ENCODE measurements at places on chromosomes 3 and 15.

- no peak for DNase-seq
Measured at GRCh38 chr3:195181741-195182469, 89.1 kb downstream of the XXYLT1 start.

DNA sequence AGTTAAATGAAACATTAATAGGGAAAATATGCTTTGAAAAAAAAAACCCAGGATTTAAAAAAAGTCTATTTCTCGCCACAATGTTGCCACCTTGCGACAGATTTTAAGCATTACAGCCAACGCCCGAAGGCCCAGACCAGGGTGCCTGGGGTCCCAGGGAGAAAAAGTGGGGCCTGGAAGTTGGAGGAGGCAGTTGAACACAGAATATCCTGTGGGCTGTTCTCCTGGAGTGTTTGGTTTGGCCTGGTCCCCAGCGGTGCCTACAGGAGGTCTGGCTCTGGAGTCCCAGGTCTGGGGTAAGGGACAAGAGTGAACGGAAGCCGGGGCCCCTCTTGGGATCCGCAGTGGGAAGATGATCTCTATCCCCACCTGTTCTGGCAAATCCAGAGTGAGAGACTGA lies 3.4 kb downstream of the RNU6-1 start:
- DNase-seq: no peak

GRCh38 chr3:165749821-165750220 lies 87.4 kb downstream of the BCHE start:
- DNase-seq: no peak

GRCh38 chr3:168824107-168824506 lies 728.4 kb upstream of the GOLIM4 start:
- DNase-seq: no peak

- DNase-seq: no peak
Measured at GRCh38 chr3:166451997-166452396, 614.8 kb upstream of the BCHE start.

GRCh38 chr3:158977497-158977896 lies 175.6 kb downstream of the MFSD1 start:
- no peak for DNase-seq

- DNase-seq: no peak
Measured at GRCh38 chr15:97961067-97961954, 808 bp downstream of the ARRDC4 start.

DNA sequence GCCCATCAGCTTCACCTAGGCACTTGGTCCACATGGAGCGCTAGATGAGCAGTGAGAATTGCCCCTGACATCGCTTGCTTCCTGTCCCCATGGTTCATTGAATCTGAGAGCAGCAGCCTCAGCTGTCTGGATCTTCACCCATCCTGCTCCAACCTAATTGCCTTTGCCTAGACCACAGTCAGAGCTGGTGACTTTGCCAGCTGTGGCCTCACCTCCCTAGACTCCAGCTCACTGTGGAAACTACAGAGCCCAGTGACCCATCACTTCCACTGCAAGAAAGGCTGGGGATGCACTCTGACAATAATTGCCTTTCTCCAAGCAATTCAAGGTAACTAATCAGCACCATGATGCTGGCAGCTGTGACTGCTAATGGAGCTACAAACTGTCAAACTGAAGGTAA lies 30.6 kb upstream of the SLC6A1 start:
- DNase-seq: no peak

- no peak for DNase-seq
Measured at GRCh38 chr15:67093504-67093862, 28.1 kb downstream of the SMAD3 start.

DNA sequence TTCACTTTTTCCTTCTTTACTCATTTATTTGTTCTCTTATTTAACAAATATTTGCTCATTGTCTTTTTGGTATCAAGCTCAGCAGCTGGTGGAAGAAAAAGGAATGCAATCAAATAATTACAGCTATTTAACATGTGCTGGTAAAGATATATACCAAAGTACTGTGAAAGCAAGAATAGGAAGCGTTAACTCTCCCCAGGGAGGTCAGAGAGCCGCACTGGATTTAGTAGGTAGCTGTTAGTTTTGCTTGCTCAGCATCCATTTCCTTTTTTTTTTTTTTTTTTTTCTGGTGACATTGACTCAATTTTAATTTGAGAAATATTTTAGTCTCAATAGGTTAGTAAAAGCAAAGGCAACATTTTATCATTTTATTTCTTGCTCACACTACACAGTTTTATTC lies 308.5 kb upstream of the MDFIC2 start:
- no peak for DNase-seq

DNA sequence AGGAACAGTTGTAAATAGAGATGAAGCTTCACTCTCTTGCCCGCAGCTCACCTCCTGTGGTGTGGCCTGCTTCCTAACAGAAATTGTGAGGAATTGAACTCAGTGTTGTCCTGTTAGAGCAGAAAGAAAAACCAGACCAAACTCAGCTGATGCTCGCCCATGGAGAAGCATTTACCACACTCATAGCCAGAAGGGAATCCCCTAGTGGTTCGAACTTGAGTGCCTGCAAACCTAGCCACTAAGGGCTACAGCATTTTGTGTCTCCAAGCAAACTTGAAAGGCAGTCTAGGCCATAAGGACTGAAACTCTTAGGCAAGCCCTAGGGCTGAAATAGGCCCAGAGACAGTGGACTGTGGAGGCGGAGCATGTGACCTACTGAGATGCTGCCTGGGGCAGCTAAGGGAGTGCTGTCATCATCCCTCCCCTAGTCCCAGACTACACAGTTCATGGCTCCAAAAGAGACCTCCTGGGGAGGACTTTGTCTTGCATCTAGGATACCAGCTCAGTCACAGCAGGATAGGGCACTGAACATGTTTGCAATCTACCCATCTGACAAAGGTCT lies 44.5 kb upstream of the MCTP2 start:
- no peak for DNase-seq

DNA sequence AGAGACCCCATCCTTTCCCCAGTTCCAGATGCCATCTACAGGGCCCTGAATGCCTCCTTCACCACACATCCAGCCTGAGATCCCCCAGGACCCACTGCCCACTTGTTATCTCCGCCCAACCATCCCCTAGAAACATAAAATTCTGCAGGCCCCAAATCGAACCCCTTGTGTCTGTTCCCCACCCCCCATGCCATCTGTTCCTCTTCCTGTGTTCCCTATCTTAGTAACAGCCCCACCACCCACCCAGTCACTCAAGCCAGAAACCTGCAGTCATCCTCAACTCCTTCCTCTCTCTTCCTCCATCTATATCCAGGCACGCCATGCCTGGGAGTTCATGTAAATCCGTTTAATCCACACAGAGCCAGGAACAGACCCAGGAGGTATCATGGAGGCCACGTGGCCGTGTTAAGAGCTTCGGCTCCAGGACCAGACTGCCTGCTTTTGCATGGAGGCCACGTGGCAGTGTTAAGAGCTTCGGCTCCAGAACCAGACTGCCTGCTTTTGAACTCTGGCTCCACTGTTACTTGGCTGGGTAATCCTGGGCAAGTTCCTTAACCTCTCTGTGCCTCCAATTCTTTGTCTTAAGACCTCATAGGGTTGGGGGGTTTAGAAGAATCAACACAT lies 4.8 kb downstream of the CSRNP1 start:
- no peak for DNase-seq

DNA sequence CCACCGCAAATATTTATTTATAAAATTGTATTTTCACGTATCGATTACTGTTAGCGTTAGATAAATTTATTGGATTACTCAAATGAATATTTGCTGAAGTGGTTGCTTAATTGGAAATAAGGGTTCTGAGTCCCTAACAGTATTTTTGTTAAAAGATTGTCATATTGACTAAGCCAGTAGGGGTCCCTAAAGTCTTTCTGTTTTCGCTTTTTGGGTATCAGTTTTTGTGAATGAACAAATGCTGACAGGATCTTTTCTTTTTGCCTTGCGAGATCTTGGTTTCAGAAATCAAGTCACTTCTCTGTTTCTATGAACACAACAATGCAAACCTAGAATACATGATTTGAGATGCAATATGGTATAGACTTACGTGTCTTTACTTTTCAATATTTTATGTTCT lies 7.1 kb downstream of the RAD51 start:
- no peak for DNase-seq

- peak; percentile 95 for DNase-seq
Measured at GRCh38 chr15:40421246-40422157, 15.9 kb downstream of the IVD start.

- no peak for DNase-seq
Measured at GRCh38 chr3:154132777-154133375, 11.7 kb downstream of the ARHGEF26 start.

- DNase-seq: peak; percentile 63
Measured at GRCh38 chr15:64883100-64883581, 28.6 kb upstream of the ANKDD1A start.

GRCh38 chr3:184944241-184944640 lies 132.3 kb downstream of the VPS8 start:
- DNase-seq: no peak

DNA sequence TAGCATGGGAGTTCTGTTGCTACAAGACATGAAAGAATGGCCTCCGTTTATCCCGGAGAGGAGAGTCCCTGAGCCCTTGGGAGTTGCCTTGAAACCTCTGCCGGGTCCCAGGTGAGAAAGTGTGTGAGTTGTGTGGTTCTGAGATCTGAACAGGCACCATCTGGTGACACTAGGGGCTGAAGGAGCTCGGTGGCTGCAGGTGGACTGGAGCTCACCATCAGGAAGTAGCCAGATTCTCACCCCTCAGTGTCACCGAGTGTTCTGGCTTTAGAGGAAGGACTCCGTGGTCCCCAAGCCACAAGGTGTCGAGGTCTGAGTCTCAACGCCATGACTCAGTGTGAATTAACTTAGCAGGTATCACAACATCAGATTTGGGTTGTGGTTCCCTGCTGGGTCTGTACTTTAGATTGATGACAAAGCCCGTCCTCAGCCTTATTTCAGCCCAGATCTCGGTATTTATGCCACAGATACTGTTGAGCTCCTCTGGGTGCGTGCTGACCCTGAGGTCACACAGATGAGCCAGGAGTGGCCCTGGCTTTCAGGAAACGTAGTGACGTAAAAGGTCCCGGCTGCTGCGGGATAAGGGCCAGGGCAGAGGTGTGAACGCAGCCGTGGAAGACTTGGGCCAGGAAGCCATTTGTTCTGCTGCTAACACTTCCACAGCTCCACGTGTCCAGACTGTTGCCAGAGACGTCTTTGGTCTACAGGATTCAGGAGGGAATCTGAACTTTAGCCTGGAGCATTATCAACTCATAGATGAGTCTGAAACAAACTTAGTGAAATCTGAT lies 54.4 kb downstream of the PGPEP1L start:
- peak; percentile 35 for DNase-seq

GRCh38 chr3:34155666-34156065 lies 357.2 kb downstream of the PDCD6IP start:
- DNase-seq: no peak

DNA sequence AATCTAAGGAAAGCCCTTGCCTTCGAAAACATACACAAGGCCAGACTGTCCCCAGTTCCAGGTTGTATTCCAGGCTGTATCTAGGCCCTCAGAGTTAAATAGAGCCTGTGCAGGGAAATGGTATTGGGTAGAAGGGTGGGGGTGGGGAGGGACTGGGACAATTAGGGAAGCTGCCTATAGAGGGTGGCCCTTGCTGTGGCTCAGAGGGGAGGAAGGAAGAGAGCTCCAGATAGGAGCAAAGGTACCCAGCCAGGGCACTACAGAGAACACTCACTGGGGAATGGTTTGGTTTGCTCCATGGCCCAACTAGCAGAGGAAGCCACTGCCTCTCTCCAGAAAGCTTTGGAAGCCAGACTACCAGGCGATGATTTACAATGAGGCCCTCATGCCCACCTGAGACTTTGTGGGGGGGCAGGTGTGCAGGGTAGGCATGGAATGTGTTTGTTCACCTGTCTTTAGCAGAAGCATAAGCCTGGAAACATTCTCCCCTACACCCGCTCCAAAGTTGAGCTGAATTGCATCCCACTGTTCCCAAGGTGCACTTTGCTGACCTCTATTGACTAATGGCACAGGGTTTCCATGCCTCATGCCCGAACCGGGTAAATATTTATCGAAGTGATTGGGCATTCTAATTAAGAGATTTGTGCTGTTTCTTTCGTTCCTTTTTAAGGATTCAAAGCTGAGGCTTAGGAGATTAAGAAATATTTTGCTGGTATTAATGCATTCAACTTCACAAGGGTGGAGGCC lies 6.3 kb upstream of the TLE3 start:
- DNase-seq: no peak

- no peak for DNase-seq
Measured at GRCh38 chr15:75508840-75509532, 57.5 kb upstream of the SIN3A start.

DNA sequence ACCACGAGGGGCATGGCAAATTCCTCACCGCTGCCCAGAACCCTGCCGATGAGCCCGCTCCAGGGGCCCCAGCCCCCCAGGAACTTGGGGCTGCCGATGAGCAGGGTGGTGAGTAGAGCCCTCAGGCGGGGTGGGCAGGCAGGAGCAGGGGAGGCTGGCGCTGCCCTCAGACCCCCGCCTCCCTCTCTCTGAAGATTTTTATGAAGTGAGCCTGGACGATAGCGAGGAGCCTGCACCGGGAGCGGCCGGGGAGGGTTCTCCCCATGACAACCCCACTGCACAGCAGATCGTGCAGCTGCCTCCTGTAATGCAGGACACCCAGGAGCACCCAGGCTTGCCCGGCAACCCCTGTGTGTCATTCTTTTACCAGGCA lies 56.7 kb upstream of the UBE2Q2 start:
- no peak for DNase-seq

DNA sequence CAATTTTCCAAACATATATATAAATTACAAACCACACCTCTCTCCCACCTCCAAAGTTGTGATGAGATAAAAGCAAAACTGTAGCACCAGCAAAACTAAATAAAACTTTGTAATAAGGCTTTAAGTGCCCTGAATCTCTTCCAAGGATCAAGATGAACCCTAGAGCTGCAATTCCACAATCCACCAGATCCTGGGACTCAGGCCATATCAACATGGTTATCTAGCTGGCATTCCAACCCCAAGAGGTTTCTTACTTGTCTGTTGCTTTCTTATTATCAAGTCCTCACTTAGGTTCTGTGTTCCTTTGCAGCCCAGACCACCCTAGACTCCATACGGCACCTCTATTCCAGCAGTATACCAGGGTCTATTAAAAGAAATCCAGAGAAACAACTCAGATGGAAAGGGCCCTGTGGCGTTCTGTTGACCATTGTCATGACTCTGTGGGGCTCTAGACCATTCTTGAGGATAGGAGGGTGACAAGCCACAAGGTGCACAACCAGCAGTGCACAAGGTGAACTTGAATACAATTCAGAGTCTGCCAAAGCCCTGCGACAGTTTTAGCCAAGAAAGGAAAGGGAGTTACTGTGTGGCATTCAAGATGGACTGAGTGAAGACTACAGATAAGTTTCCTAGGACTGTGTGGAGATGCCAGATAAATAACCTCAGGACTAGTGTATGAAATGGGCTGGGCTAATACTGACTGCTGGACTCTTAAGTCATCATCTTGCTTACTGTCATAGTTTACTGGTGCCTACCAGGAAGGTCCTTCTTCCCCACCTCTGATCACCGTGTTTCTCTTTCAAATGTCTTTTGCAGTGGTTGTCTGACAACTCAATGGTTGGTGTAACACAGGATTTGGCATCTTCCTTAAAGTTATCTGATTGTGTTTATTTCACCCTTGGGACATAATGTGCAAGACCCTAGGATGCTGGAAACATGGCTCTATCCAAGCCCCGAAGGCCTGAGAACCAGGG lies 27.2 kb downstream of the ACKR2 start:
- no peak for DNase-seq

- DNase-seq: no peak
Measured at GRCh38 chr3:110327870-110328269, 743.7 kb upstream of the NECTIN3 start.
